CD8-positive, alpha-beta memory T cell (primary cell): ENCODE measurements at places on chromosomes 13 and 19.

- no peak for DNase-seq
- no peaks in the 10 kb centered on the region for H3K36me3 ChIP-seq
- no peaks in the 10 kb centered on the region for H3K27me3 ChIP-seq
- no peaks in the 10 kb centered on the region for H3K4me1 ChIP-seq
Observed at GRCh38 chr13:61913183-61913582, 497.5 kb upstream of the PCDH20 start.

- no peaks in the 10 kb centered on the region for H3K36me3 ChIP-seq
- DNase-seq = no peak
- H3K4me3 ChIP-seq = no peak overlapping the region
- H3K27ac ChIP-seq = no peak overlapping the region
- no peaks in the 10 kb centered on the region for H3K4me1 ChIP-seq
Observed at GRCh38 chr13:23642110-23642509, 71.9 kb downstream of the TNFRSF19 start.

DNA sequence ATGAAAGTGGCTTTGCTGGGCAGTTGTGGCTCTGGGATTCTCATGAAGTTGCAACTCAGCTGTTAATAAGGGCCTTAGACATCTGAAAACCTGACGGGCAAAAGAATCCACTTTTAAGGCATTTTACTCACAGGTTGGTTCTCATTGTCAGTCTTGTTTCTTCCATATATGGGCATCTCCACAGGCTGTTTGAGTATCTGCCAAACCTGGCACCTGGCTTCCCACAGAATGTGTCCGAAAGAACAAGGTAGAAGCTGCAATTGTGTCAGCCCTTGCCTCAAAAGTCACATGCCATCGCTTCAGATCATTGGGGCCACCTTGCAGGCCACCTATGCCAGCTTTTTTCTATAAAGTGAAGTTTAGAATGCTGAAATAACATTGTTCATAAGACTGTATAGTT, 102.4 kb downstream of the KCTD12 start:
- no peaks in the 10 kb centered on the region for H3K27me3 ChIP-seq
- DNase-seq = no peak
- no peaks in the 10 kb centered on the region for H3K4me1 ChIP-seq
- no peak overlapping the region for H3K4me3 ChIP-seq

- DNase-seq = no peak
- no peak overlapping the region for H3K27ac ChIP-seq
- H3K27me3 ChIP-seq = no peaks in the 10 kb centered on the region
- no peak overlapping the region for H3K4me3 ChIP-seq
- H3K36me3 ChIP-seq = no peaks in the 10 kb centered on the region
Observed at GRCh38 chr13:66657165-66657881, 572.8 kb downstream of the PCDH9 start.

DNA sequence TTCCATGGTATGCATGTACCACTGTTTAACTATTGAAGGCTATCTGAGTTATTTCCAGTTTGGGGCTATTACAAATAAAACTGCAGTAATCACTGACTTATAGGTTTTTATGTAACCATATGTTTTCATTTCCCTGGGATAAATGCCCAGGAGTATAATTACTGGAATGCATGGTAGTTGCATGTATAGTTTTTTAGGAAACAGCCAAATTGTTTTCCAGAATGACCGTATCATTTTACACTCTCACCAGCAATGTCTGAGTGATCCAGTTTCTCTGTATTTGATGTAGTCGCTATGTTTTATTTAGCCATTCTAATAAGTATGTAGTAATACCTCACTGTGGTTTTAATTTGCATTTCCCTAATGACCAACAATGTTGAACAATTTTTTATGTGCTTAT, 42.0 kb downstream of the CYSLTR2 start:
- no peaks in the 10 kb centered on the region for H3K4me1 ChIP-seq
- H3K36me3 ChIP-seq = no peaks in the 10 kb centered on the region
- H3K4me3 ChIP-seq = no peak overlapping the region

DNA sequence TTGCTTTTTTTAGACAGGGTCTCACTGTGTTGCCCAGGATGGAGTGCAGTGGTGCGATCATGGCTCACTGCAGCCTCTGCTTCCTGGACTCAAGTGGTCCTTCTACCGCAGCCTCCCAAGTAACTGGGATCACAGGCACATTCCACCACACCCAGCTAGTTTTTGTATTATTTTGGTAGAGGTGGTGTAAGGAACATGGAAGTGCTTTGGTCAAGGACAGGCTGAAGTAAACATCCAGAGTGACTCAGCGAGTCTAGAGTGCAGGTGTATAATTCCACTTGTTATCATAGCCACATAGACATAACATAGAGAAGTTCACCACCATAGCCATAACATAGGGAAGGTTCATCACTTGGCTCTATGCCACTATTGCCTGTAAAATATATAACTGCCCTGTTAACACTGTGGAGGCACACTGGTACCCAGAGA, 98.6 kb downstream of the RBM26 start:
- H3K4me3 ChIP-seq = no peak overlapping the region
- no peaks in the 10 kb centered on the region for H3K36me3 ChIP-seq
- H3K27ac ChIP-seq = no peak overlapping the region
- H3K4me1 ChIP-seq = no peaks in the 10 kb centered on the region
- no peak for DNase-seq

DNA sequence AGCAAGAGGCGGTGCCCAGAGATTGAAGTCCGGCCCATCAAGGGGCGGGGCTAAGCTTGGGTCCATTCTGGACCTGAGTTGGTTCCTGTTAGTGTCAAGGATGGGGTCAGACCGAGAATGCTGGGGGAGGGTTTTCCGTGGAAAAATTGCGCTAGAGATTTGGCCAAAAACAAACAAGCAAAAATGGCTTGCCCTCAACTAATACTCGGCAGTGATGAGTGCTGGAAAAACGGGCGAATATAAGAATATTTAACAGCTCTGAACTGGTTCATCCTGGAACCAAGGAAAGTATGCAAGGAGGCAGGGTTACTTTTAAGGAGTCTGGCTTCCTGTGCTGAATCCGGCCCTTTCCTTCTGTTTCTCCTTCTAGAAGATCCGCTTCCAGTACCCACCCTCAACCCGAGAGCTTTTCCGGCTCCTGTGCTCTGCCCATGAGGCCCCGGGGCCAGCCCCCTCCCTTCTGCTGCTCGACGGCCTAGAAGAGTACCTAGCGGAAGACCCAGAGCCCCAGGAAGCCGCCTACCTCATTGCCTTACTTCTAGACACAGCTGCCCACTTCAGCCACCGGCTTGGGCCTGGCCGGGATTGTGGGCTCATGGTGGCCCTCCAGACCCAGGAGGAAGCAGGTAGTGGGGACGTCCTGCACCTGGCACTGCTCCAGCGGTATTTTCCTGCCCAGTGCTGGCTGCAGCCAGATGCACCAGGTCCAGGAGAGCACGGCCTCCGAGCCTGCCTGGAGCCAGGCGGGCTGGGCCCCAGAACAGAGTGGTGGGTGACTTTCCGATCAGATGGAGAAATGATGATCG, 880 bp downstream of the SWSAP1 start:
- H3K4me1 ChIP-seq = peaks cover 41% of the 10 kb centered on the region
- no peaks in the 10 kb centered on the region for H3K27me3 ChIP-seq
- peak; percentile 65 for DNase-seq
- peak overlapping the region; percentile 88 for H3K27ac ChIP-seq
- H3K36me3 ChIP-seq = no peaks in the 10 kb centered on the region

DNA sequence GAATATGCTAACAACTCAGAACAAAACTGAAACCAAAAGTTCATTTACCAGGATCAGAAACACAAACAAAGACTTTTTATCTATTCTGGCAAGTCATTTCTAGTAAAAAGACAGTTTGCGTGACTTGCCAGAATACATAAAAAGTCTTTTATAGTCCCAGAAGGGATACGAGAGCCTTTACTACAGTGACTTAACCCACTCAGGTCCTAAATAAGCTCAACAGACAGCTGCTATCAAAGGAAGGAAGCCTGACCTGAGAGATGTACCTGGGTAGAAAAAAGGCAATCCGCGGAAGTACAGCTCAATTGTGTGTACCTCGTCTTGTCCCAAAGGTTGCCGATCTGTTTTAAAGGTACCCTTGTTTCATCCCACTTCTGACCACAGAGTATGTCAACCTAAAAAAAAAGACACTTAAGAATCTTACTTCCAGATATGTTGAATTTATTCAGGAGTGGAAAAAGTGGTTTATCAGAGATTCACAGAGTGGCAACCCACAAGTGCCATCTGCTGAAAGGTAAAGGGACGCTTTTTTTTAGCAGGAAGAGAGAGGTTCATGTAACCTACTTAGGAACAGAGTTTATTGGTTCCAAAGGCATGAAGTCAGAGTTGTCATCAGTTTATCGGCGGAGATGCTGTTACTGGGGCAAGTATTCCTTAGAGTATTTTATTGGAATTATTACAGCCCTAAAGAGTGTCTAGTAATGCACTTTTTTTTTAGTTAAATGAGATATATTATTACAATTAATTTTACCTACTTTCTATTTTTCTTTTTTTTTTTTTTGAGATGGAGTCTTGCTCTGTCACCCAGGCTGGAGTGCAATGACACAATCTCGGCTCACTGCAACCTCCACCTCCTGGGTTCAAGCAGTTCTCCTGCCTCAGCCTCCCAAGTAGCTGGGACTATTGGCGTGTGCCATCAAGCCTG, 69.7 kb upstream of the C1QTNF9B start:
- peaks cover 7% of the 10 kb centered on the region for H3K4me1 ChIP-seq
- H3K27ac ChIP-seq = peak overlapping the region; percentile 49
- no peaks in the 10 kb centered on the region for H3K36me3 ChIP-seq
- peak overlapping the region; percentile 58 for H3K4me3 ChIP-seq
- no peaks in the 10 kb centered on the region for H3K27me3 ChIP-seq
